Activated T-helper 1 cell treated with Interleukin-2 at 50 U/mL for 16 hours (primary cell): ENCODE measurements at places on chromosomes 16 and 17.

DNA sequence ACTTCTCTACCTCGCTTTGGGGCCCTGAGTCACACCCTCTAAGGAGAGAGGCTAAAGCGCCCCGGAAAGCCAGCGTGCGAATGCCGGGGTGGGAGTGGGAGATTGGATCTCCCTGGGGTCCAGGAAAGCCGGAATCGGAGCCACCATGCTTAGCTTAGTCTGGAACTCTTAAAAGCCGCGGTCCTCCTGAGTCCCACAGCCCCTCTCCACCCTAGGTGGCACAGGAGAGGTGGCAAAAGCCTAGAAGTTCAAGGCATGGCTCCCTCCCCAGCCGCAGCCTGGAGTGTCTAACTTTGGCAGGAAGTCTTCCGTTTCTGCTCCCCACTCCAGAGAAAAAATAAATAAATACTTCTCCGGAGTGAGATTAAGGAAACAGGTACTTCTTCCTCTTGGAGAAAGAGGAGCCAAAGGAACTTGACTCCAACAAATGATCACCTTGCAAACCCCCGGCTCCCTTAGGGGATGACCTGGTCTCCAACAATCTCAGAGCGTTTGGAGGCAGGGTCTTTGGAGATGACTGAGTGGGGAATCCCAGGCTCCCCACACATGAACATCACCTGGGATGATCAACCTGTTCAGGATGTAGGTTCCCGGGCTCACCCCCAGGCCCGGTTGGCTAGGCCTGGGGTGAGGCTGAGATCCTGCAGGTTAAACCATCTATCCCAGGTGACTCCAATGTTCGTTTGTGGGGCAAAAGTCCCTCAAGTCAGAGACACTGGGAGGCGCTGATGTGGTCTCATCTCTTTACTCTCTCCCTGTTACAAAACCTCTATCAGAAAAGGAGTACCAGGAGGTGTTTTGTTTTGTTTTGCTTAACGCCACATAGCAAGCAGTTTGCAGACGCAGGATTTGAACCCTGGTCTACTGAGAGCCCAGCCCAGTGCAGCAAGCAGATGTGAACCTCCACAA is 2.9 kb downstream of the CIITA start:
- no peak for DNase-seq

- peak; percentile 70 for DNase-seq
Measured at GRCh38 chr17:77465358-77466041, 324.7 kb downstream of the SEC14L1 start.

GRCh38 chr17:18917506-18918032 is 34.4 kb upstream of the SLC5A10 start:
- no peak for DNase-seq

DNA sequence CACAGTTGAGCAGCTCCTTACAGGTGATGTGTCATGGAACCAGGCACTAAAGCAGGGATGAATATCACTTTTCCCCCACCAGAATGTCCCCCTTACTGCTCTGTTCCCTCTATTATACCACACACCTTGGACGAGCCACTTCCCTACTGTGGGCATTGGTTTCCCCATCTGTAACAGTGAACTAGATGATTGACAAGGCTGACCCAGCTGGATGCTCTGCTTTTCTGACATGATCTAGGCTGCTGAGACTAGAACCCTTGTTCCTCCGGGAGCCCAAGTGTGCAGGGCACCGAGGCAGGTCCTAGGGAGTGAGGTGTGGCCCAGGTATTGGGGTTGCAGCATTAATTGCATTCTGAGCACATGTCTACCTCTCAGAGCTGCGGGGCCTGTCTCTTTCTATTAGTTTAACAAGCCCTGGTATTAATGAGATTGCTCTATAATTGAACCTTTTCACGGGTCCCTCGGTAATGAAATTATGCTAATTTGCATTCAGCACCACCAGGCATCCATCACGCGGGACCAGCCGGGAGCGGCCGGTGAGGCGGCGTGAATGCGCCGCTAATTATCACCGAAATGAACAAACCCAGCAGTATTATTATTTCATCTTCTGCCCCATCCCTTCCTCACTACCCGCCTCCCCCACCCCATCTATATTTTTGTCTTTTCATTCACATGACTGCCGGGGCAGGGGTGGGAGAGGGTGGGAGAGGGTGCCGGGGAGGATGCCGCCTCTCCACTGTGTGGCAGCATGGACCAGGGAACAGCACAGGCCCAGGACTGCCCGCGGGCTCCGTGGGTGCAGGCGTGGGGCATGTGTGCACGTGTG is 121.1 kb downstream of the CYLD start:
- no peak for DNase-seq

- DNase-seq, result no peak
Measured at GRCh38 chr16:84367297-84367680, 1.0 kb upstream of the ATP2C2 start.

DNA sequence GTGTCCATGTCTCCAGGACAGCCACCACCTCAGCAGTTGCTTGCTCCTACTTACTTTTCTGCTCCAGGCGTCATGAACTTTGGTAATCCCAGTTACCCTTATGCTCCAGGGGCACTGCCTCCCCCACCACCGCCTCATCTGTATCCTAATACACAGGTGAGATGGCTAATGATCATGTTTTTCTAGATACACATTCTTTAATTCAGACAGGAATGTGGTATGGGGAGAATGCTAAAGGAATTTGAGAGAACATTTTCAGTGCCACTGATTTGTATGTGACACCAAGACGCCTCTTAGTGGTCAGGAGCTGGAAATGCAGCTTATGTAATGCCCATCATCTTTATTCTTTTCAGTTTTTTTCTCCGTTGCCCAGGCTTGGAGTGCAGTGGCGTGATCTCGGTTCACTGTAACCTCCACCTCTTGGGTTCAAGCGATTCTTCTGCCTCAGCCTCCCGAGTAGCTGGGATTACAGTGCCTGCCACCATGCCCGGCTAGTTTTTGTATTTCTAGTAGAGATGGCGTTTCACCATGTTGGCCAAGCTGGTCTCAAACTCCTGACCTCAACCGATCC is 8.9 kb upstream of the RAPGEFL1 start:
- DNase-seq, result no peak

DNA sequence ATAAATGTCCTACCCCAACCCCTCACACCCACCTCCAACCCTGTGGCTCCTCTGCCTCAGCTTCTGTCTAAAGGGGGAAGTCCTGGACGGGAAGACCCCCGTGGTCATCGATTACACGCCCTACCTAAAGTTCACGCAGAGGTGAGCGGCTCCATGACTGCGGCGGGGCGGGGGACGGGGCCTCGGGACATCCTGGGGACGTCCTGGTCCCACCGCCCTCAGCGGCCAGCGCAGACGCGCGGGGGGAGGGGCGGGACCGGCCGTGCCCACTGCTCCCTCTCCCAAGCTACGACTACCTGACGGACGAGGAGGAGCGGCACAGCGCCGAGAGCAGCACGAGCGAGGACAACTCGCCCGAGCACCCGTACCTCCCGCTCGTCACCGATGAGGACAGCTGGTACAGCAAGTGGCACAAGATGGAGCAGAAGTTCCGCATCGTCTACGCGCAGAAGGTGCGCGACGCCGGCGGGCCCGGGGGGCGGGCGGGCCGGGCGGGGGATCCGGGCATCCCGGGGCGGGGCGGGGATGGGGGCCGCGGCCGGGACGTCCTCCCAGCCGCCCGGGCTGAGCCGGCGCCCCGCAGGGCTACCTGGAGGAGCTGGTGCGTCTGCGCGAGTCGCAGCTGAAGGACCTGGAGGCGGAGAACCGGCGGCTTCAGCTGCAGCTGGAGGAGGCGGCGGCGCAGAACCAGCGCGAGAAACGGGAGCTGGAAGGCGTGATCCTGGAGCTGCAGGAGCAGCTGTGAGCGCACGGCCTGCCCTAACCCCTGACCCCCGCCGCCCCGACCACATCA is 6.7 kb downstream of the RUNDC3A start:
- DNase-seq, result no peak

- DNase-seq, result no peak
Measured at GRCh38 chr16:89102041-89102471, 8.4 kb downstream of the ACSF3 start.

GRCh38 chr17:77329741-77330531 is 189.2 kb downstream of the SEC14L1 start:
- no peak for DNase-seq

DNA sequence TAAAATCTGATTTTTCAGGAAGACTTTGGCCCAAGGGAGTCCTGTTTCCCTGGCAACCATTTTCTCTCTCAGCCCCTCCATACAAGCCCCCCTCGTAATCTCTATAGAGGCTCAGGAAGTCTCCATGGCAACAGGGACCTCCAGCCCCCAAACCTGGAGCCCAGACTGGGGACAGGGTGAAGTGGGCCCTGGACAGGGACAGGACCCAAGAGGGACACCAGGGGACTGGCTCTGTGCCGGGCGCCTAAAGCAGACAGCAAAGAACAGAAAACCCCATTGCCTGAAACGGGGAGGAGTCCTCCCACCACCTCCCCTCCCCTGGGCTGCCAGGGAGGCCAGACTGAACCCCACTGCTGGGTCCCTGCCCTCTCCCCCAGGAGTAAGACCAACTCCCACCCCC is 40.6 kb downstream of the CPNE2 start:
- no peak for DNase-seq

- no peak for DNase-seq
Measured at GRCh38 chr17:70668938-70669778, 499.8 kb downstream of the KCNJ2 start.

GRCh38 chr17:67574658-67575293 is 143.0 kb upstream of the NOL11 start:
- no peak for DNase-seq

DNA sequence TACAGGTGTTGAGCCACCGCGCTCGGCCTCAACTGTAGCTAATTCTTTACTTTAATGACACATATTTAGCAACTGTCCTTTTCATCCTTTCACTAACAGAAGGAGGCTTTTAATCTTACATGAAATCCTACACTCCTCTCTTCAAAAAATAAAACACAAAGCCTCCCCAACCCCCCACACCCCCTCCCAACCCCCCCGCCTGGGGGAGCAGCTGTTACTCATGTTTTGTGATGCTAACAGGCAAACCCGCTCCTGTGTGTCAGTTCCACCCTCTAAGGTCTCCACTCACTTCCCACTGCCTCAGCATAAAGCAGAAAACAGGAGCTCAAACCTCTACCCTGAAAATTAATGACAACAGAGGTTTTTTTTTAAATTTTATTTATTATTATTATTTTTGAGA is 55.4 kb upstream of the SLC25A19 start:
- DNase-seq, result peak; percentile 8

- DNase-seq, result no peak
Measured at GRCh38 chr17:1351275-1351674, 48.7 kb downstream of the YWHAE start.

DNA sequence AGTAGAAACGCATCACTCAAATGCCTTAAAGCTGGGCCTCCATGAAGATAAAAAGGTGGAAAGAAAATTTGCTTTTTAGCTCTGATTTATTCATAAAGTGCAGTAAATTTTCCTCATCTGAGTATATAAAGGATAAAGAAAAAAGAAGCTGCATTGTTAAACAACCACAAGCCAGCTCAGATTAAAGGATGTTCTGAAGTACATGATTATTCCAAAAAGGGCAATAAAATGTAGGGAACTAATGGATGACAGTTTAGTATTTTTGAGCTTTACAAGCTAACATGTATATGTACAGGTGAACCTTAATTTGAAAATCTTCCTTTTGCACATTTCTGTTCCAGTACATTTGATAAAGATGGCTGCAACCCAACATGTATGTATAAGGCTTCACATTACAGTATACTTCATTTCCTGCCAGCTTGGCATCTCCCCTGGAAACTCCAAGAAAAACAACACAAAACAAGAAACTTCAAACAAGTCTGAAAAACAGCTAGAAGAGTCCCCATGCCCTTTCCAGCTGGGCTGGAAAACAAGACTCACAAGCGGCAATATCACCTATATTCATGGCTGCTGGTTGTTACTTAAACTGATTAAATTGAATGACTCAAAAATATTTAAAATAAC is 225.7 kb downstream of the CEP112 start:
- no peak for DNase-seq

DNA sequence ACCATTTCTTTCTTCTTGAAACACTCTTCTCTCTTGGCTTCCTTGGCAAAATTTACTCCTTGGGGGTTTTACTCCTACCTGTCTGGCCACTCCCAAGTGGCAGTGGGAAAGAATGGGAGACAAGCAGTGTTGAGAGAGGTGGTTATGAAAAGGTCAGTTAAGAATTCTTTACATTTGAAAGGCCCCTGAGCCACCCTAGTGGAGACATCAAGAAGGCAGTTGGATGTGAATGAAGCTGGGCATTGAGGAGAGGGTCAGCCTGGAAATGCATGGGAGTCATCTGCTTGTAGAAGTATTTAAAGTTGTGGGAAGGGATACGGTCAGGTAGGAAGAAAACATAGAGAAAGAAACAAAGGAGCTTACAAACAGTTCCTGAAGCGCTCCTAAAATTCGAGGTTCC is 42.3 kb upstream of the CCNF start:
- no peak for DNase-seq

- DNase-seq, result no peak
Measured at GRCh38 chr16:10182222-10183053, at the start of gene GRIN2A. GRIN2A (minus strand) TSS chr16:10182428; CDS start chr16:10180411, 2,017 bp downstream.

DNA sequence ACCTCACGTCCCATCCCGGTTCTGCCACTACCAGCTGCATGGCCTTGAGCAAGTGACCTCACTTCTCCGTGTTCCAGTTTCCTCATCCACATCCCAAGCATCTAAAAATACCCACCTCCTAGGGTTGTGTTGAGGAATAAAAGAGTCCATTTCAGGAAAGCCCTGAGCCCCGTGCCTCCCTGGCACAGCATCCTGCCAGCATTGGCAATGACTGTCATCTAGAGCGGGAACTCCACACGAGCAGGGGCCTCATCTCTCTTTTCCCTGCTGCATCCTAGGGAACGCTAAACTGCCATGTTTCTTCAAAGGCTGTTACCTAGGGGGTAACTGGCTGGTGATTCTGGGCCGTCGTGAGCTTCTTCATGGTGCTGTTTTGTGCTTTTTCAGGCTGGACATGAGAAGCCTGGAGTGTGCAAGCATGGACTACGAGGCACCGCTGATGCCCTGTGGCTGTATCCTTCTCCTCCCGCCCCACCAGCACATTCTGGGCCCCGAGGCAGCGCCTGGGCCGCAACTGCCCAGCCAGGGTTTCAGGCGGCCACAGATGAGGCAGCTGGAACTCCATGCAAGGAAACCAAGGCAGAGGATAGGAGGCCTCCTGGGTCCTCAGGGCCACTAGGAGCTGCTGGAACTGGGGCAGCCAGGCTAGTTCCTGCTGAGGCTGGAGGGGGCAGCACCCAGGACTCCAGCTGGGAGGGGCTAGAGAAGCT is 221.4 kb downstream of the KATNIP start:
- DNase-seq, result no peak

DNA sequence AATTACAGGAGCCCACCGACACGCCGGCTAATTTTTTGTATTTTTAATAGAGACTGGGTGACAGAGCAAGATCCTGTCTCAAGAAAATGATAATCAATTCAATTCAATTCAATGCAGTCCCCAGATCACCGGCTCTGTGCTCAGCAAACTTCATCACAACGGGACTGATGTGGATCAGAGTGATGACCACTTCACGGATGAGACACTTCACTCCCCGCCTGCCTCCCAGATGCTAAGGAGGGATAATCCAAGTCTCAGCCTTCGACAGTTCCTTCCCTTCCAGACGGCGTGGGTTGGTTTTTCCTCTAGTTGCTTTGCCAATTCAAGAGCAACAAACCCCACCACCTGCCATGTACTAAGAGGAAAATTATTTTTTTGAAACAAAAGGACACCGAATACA is 93.8 kb downstream of the ZDHHC7 start:
- no peak for DNase-seq

- DNase-seq, result no peak
Measured at GRCh38 chr16:57138281-57138935, 46.0 kb downstream of the CPNE2 start.

- no peak for DNase-seq
Measured at GRCh38 chr17:64492481-64493109, 4.3 kb downstream of the POLG2 start.

GRCh38 chr17:21213638-21214014 is 335 bp downstream of the TMEM11 start:
- peak; percentile 9 for DNase-seq
